ENCODE measurements at places on chromosomes 2 and 18.

GRCh38 chr18:40313030-40313642 lies 1641.9 kb upstream of the PIK3C3 start:
- DNase-seq = no peak

DNA sequence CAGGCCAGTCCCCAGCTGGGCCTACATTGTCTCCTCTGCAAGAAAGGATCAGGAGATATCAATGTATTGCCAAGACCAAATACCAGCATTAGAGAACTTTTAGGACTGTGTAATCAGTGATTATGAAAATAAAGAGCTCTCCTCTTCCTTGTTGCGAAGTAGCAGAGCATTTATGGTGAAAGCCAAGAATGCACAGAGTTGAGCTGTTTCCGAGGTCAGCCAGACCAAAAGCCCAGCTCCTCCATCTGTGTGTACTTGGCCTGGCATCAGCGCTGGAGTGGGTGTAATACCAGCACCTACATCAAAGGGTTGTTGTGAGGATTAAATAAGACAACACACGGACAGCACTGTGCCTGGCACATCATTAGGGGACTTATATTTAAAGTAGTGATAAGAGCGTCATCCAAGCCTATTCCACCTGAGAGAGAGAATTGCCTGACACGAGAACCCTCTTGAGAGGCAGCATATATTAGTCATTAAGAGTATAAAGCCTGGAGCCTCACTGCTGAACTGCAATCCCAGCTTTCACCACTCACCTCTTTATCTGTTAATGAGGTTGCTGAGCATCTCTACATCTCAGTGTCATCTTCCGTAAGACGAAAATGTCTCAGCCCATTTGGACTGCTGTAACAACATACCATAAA lies 7.4 kb upstream of the SLC16A14 start:
- no peak for DNase-seq

DNA sequence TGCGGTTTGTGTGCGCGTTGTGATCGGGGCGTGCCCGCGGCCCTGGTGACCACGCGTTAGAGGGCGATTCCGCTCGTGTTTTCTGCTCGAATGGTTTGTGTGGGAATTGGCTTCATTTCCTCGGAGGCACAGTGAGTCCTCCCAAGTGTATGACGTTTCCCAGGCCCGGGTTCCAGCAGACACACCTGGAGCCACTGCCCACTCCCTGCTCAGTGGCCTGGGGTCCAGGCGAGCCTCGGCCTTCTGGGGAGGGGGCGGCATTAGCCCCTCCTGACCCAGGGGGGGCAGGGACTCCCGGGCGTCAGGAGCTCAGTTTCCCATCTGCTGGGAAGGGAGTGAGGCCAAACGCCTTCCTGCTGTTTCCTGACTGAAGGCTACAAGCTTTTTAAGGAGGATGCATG lies 92.1 kb downstream of the NFATC1 start:
- no peak for DNase-seq

GRCh38 chr2:1814616-1815015 lies 70.3 kb upstream of the PXDN start:
- DNase-seq = no peak

- no peak for DNase-seq
These were observed 122.5 kb downstream of the ICOS start for GRCh38 chr2:204059016-204059415.

DNA sequence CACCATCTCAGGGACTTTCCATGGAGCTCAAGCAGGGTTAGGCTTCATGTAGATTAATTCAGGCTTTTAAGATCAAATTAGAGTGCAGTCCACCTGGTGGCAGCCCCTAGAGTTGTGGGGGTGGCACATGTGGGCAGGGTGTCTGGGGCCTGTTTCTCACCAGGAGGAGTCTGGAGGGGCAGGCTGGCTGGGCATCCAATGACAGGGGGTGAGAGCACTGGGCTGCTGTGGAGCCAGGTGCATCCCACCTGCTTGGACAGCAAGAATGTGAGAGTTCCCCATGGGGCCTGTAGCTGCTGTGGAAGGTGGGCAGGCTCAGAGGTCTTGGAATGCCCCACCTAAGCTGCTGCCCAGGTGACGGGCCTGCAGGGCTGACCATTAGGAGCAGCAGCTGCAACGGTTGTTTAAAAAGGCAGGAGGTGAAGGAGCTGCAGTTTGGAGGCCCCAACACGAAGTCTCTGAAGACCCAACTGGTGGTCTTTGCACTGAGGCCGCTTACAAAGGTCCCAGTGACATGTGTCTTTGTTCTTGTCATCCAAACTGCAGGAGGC lies 686.3 kb upstream of the HS6ST1 start:
- DNase-seq = no peak

GRCh38 chr18:33755931-33756560 lies 178.0 kb downstream of the ASXL3 start:
- no peak for DNase-seq

DNA sequence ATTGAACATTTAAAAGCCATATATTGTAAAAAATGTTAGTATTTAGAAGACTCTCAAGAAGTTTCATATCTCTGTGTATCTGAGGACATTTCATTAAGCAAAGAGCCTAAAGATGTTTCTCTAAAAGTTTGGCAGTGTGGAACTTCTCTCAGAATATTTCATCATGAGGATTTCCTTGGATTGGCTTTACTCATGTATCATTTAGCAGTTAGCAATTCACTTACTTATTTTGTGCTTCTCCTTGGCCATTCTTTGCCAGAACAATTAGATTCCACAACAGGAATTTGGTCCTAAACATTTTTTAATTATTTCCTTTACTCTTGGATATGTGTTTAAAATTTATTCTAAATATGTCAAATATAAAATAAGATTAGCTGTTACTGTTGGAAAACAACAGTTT lies 345.0 kb upstream of the LRRTM4 start:
- no peak for DNase-seq

- DNase-seq = no peak
These were observed 253.1 kb upstream of the PXDN start for GRCh38 chr2:1997409-1997808.

GRCh38 chr18:60898111-60898510 lies 435.1 kb upstream of the CDH20 start:
- no peak for DNase-seq

DNA sequence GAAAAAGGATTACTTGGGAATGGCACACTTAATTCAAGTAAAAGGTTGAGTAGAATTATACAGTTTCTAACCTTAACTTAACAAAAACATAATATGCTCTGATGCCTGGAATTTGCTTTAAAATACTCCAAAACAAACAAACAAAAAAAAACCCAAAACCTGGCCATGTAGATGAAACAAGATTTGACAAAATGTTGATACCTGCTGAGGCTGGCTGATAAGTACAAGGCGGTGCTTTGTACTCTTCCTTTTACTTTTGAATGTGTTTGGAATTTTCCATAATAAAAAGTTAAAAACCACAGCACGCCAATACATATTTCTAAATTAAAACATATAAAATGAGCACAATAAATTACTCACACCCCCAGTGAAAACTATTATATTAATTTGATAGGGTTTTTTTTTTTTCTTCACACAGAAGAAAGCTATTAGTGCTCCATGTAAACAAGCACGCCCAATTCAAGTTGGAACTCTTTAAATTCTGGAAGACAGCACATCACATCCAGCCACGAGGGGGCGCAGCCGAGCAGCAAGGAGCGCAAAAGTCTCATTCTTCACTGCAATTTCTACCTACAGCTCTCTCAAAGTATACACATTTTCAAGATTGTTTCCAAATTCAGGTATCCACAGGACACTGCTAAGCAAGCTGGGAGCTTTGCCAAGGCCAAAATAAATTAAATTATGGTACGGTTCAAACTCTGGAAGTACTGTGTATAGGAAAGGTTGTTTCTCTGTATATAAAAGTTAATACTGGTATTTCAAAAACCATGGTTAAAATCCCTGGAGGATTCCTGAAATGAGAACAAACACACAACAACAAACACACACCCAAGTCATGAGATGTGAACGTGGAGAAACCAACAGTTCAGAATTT lies 7.5 kb downstream of the SERTAD2 start:
- peak; percentile 59 for DNase-seq

DNA sequence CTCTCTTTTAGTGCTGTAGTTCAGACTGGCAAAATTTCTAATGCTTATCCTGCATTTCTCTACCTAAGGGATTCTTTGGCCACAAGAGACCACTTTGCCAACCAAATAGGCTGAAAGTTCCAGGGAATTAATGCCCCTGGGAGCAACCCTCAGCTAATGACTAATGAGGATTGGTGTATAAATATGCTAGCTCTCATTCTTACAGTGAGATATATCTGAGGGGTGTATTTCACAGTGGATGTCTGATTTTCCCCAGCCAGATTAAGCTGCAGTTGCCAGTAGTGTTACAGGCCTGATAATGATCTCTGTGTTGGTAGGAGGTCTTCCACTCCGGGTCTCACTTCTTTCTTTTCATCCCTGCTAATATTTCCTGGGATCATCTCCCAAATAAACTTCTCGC lies 90.4 kb downstream of the GULP1 start:
- no peak for DNase-seq

Measured in cerebellar nuclear complex (tissue), 1 donor.